Spinal cord (tissue), 10 donors: ENCODE measurements at places on chromosomes 4 and X. TPM values are rescaled to one million over a fixed set of nuclear protein-coding genes. Genes with fewer than 3 reads are reported as not detected.

PPP1R2C gene
- not detected for total RNA-seq

GRCh38 chr4:62709618-62710252 is 1509.6 kb downstream of the ADGRL3 start:
- no peaks in the 10 kb centered on the region for H3K4me1 ChIP-seq

- DNase-seq, result no peak
- no peak overlapping the region for H3K27ac ChIP-seq
- no peak overlapping the region for H3K4me3 ChIP-seq
- no peaks in the 10 kb centered on the region for H3K4me1 ChIP-seq
- no peaks in the 10 kb centered on the region for H3K27me3 ChIP-seq
- no peaks in the 10 kb centered on the region for H3K36me3 ChIP-seq
These were observed 118.6 kb downstream of the PALLD start for GRCh38 chr4:168615294-168616065.

DNA sequence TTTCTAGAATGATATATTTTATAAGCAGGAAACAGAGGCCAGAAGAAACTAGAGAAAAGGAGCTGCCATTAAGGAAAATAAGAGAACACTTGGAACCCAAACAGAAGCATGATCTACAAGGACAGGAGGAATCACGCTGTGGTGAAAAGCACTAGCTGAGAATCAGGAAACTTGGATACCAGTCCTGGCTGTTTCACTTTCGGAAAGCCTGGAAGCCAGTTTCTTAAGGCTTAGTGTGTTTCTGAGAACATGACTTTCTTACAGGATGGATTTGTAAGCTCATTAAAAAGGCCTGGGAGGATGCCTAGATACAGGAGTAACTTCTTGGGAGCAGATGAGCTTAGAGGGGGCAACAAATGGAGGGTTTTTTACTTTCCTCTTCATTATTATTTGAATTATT is 36.9 kb downstream of the TLL1 start:
- H3K4me3 ChIP-seq, result no peak overlapping the region
- no peaks in the 10 kb centered on the region for H3K27me3 ChIP-seq
